Stimulated activated CD8-positive, alpha-beta memory T cell treated with anti-CD3 and anti-CD28 coated beads, Interleukin-4, amount 100 ng/mL, for 1 hour (primary cell): ENCODE measurements at places on chromosomes 13 and 19.

- DNase-seq = no peak
These were observed 43.2 kb downstream of the FLT3 start for GRCh38 chr13:28056970-28057712.

DNA sequence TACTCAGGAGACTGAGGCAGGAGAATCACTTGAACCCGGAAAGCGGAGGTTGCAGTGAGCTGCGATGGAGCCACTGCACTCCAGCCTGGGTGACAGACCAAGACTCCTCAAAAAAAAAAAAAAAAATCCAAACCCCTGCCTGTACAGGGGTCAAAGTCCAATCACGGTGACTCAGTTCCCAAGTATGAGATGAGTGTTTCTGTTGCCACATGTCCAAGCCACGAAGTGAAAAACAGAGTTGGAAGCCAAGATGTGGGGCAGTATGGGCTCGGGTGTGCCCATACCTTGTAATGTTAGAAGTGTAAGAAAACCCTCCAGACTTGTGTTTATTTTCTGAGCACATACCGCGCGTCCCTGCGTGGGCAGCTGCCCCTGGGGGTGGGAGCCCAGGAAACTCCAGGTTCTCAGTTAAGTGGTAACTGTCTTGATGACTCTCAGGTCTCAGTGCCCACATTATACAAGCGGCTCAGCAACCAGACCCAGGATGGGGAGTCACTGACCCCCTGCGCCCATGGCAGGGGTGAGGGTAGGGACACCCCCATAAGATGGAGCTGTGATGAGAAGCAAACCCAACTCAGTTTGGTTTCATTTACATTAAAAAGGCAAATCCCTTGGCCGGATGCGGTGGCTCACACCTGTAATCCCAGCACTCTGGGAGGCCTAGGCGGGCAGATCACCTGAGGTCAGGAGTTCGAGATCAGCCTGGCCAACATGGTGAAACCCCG is 1.2 kb upstream of the GPX4 start:
- no peak for DNase-seq

DNA sequence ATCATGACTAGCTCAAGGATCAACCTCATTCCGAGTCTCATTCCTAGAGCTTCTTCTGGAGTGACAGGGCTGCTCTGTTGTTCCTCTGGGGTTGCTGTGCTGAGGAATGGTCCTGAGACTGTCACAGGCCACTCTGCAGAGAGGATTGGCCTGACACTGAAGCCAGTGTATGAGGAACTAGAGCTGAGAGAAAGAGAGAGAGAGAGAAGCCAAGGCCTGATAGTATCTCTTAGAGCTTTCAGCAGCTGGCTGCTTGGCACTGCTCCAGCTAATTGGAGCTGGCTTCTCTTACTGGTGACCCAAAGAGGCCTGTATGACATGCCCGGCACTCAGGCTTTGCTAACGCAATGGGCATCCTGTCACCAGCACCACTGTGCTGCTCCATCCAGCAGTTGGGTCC is 73.4 kb upstream of the FLT1 start:
- DNase-seq = no peak

- no peak for DNase-seq
These were observed 88.7 kb downstream of the SLC10A2 start for GRCh38 chr13:102977471-102977870.

DNA sequence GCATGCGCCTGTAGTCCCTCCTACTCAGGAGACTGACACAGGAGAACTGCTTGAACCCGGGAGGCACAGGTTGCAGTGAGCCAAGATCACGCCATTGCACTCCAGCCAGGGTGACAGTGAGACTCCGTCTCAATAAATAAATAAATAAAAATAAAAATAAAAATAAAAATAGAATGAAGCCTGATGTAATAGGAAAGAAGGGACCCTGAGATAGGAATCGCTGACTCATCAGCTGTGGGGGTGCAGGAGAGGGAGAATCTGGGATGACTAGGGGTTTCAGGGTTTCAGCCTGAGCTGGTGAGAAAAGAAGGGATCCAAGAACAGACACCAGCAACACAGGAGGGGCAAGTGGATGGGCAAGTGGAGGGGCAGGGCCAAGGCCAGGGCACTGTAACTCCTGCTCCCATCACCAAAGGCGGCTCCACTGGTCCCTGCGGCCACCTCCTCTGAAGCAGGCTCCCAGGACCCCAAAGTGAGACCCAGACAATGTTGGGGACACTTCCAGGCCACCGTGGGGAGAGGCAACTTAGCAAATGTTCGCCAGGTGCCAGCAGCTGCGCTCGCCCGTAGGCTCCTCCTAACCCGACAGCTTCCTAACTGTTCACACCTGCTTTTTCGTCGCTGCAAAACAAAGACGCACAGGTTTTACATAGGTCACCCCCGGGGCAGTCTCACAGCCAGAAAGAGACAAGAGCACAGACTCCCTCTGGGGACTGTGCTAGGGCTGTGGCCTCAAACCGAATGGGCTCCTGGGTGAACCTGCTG is 1.2 kb downstream of the HAUS8 start:
- no peak for DNase-seq
